ENCODE measurements at places on chromosomes 11 and 22.

GRCh38 chr11:28793282-28793738 lies 685.1 kb downstream of the METTL15 start:
- DNase-seq, result no peak

- peak; percentile 88 for DNase-seq
Measured at GRCh38 chr22:31292236-31292989, at the start of gene PIK3IP1. TSS of gene PIK3IP1 (minus strand) at chr22:31292488. CDS start at chr22:31292344, 144 bp downstream.

GRCh38 chr11:125846188-125846587 lies 13.1 kb downstream of the PATE4 start:
- no peak for DNase-seq

- no peak for DNase-seq
Measured at GRCh38 chr22:17451316-17451715, 82.1 kb downstream of the CECR2 start.

GRCh38 chr22:36925388-36926290 lies 12.2 kb downstream of the CSF2RB start:
- no peak for DNase-seq

GRCh38 chr11:69314555-69314954 lies 20.6 kb downstream of the MYEOV start:
- no peak for DNase-seq

DNA sequence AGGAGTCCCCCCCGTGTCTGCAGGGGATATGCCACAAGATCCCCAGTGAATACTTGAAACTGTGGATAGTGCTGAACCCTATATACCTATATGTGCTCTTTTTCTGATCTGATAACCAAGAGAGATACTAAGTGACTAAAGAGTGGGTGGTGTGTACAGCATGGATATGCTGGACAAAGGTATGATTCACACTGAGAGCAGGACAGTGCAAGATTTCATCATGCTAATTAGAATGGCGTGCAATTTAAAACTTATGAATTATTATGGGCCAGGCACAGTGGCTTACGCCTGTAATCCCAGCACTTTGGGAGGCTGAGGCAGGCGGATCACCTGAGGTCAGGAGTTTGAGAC lies 90.2 kb upstream of the ALKBH3 start:
- DNase-seq, result no peak

DNA sequence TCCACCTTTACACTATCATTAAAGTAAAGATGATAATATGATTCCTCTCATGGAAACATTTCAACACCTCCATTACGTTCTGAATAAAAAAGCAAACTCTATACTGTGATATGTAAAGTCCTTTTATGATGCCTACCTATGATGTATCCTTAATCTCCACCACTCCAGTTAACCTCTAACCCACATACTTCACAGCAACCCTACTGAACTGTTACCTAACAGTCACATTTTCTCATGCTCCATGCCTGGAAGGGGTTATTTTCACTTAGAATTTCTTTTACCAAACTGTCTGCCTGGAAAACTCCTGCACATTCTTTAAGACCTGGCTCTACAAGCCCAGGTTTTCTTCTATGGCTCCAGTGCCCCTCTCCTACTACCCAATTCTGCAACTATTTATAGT lies 129.1 kb downstream of the FCHSD2 start:
- no peak for DNase-seq

- no peak for DNase-seq
Measured at GRCh38 chr11:105137286-105137685, 2.3 kb downstream of the CARD18 start.

DNA sequence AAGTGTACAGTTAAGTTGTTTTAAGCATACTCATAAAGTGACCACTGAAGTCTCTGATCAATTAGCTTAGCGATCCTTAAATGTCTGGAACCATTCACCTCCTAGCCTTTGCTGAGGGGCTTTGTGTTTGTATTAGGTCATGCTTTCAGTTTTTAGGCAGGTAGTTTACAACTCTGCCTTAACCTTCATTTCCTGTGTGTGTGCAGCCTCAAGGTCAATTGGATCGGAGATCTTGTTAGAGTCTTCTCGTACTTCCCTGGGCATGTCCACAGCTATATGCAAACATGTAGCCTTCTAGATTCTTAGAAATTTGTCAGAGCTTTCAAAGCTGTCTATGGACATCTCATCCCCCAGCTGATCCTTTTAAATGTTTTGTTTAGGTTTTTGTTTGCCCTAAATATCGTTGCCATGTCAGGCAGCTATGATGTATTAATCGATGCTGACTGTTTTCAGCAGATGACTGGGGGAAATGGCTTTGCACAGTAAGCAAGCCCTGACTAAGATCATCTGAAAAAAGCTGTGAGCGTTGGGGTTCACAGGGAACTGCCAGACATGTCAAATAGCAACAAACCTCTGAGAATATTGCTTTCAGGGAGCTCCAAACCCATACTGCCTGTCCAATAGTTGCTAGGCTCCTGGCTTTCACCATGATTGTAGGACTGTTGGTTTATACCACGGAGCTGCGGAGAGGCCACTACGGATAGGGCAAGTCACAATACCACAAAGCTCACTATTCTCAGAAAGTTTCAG lies 45.6 kb downstream of the GLYAT start:
- DNase-seq, result no peak

GRCh38 chr11:128669506-128670270 lies 24.2 kb upstream of the FLI1 start:
- no peak for DNase-seq

GRCh38 chr11:133197425-133197824 lies 334.9 kb downstream of the OPCML start:
- no peak for DNase-seq

DNA sequence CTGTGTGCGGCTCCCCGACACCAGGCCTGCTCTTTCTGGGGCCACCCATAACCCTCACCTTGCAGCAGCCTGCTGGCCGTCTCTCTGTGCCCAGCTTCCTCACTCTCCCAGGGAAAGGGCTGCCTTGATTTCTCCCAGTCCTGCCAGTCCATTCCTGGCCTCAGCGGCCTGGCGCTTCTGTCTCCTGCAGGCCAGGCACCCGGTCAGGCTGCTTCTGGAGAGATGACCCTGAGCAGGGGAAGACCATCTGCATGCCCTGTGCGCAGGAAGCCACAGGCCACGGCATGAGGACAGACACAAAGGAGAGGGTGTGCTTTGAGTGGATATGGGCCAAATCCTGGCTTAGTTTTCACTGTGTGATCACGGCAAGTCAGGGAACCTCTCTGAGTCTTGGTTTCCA lies 86.2 kb downstream of the TSPAN18 start:
- no peak for DNase-seq

DNA sequence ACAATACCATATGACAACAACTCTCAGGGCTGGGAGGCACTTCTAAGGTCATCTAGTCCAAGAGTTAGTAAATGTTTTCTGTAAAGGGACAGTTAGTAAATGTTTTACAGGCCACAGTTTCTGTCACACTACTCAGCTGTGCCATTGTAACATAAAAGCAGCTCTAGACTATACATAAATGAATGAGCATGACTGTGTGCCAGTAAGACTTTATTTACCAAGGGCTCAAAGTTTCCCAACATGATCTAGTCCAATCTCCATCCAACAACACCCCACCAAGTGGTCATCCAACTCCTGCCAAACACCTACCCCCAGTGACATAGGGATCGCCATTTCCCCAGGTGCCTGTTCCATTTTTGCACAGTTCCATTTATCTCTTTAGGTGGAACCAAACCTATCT lies 12.1 kb downstream of the SERGEF start:
- no peak for DNase-seq

DNA sequence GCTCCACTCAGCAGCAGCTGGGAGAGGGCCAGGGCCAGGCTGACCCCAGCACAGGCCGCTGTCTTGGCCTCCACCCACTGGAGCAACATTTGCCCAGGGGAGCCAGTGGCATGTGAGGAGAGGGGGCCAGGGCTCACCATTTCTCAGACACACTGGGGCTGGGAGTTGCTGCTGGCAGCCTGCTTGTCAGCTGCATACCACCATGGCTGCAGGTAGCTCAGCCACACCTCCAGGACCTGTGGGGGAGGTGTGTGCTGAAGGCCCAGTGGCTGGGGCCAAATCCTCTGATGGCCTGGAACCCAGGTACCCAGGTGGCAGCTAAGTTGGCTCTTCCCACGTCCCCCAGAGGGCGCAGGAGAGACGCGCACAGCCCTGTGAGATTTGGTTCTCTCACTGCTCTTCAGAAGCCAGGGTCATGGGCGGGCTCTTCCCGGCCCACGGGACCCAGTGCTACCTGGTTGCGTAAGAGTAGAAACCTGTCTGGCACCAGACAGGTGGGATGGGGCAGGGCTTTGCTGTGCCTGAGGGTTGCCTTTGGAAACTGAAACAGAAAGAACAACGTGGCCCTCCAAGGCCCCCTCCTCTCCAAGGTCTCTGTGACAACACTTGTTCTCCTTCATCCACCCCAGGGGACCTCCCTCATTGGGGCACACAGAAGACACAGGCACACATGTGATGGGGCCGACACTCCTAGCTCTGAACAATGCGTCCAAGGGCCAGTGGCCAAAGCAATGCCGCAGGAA lies 98.8 kb downstream of the MED15 start:
- DNase-seq, result peak; percentile 88

DNA sequence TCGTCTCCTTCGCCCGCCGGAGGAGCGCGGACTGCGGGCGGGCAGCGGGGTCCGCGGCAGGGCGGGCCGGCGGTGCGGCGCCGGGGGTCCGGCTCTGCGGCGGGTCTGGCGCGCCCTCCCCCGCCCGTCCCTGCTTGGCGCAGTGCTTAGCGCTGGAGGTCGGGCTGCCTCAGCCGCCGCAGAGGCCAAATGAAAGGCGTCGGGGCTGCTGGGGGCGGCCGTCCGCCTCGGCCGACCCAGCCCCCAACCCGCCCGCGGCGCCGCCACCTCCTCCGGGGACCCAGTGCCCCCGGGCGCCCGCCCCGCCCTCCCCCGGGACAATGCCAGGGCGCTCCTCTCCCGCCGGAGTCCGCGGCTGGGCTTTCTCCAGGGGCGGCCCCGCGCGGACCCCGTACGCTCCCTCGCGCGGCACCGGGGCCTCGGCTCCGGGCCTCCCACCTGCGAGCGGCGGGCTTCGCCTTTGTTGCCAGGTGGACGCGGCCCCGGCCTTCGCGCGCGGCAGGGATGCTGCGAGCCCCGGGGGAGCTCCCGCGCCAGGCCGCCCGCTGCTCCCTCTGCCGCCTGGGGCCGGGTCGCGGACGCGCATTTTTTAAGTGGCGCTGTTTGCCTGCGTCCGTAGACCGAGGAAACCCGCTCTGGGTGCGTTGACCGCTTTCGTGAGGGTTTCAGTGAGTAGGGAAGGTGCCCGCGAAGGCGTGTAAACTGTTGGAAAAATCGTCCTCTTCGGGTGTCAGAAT lies 583 bp downstream of the APLP2 start:
- no peak for DNase-seq

- DNase-seq, result no peak
Measured at GRCh38 chr11:73789279-73789670, 1.6 kb downstream of the MRPL48 start.

- DNase-seq, result no peak
Measured at GRCh38 chr11:111549869-111550203, 9.3 kb downstream of the LAYN start.

GRCh38 chr22:42562684-42563083 lies 8.9 kb downstream of the SERHL2 start:
- no peak for DNase-seq

DNA sequence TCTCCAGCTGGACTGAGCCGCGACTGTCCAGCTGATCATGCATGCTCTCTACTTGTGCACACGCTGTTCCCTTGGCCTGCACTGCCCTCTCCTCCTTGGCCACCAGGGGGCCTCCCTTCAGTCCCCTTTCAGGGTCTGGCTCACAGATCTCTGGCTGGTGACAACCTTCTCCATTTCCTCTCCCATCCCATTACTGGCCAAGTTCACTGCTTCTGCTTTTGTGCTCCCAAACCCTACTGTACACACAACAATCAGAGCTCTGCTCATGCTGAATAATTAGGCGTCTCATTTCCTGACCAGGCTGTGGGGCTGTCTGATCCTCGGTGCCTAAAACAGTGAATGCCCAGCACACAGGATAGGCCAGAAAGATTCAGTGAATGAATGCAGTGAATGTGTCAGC lies 224.0 kb upstream of the NARS2 start:
- peak; percentile 68 for DNase-seq

- peak; percentile 52 for DNase-seq
Measured at GRCh38 chr22:21942407-21943343, 10.0 kb downstream of the PPM1F start.

GRCh38 chr11:41005986-41006385 lies 453.5 kb downstream of the LRRC4C start:
- DNase-seq, result no peak

GRCh38 chr11:45313171-45313865 lies 27.2 kb upstream of the SYT13 start:
- no peak for DNase-seq

DNA sequence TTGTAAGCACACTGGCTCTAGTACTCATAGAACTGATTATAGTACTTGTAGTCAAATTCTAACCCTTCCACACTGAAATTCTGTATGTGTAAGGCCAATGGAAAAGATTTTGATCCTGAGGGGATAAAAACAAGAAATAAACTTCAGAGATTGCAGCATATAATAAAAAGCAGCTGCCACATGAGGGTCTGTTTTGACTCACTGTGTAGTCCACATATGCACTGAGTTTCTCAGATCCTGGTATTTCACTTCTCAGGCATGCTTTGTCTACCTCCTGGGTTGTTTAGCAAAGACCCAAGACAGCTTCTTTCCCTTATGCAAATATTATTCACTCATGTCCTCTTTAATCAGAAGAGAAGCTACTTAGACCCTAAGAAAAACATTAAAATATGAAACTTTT lies 71.1 kb upstream of the SLC5A12 start:
- DNase-seq, result no peak

- DNase-seq, result no peak
Measured at GRCh38 chr11:68214173-68215086, 1.3 kb upstream of the KMT5B start.

DNA sequence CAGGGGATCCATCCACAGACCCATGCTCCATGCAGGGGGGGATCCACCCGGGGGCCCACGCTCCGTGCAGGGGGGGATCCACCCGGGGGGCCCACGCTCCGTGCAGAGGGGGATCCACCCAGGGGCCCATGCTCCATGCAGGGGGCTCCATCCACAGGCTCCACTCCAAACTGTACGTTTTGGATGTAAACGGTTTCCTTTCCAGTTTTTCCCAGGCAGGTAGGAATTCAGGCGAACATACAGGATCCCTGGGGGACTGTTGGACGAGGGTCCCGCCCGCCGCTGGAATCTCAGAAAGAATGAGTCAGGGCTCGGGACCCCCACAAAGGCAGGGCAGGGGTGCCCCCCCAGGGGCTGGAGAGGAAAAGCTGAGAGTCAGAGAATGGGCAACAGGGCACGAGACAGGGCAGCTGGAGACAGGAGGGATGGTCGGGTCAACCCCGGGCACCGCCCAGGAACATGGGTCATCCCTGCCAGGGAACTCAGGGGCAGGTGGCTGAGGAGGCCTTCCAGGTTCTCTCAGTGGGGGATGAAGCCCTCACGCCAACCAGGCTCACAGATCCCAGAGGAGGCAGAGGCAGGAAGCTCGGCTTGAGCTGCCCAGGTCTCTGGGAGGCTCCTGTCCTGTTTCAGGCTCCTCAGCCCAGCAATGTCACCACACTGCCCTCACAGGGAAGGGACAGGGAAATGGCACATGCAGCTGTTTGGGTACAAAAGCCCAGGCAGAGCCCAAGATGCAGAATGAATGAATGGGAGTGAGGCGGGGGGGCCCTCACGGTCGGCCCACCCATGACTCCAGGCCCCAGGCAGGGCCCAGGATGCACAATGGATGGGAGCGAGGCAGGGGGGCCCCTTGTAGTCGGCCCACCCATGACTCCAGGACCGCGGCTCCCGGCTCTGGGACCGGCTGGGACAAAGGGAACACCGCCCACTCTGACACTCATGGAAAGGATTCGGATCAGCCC lies 200.2 kb downstream of the BRD1 start:
- no peak for DNase-seq

Measured in NCI-H2171 treated with DMSO at 0.1 percent for 48 hours (cell line).